ENCODE measurements at places on chromosomes 1 and 21.

DNA sequence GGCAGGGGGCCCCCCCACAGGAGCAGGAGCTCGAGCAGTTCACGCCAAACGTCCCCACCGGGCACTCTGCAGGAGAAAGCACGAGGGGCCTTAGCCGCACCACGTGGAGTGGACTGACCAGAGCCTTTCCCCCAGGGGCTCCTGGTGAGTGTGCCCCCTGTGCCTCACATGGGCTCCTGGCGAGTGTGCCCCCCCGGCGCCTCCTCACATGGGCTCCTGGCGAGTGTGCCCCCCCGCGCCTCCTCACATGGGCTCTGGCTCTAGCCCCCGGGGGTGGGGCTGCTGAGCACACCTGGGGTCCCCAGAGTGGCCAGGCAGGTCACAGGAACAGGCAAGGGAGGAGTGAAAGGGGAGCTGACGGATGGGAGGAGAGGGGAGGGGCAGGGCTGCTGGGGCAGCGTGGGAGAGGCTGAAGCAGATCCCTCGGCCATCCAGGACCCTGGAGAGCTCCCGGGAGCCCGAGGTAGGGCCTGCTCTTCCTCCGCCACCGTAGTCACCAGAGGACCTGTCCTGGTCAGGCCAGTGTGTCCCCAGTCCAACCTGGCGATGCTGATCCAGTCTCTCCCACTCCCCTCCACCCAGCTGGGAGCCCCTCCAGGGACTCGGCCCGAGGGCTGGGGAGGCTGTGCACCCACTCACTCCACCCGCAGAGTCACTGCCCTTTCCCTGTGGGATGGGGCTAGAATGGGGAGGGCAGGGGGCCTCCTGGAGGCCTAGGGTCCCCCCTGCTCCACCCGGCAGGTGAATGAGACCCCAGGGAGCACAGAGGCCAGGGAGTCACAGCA, 47.6 kb downstream of the ARHGEF16 start:
- peak; percentile 84 for DNase-seq

- no peak for DNase-seq
These were observed 577 bp upstream of the CEP350 start for GRCh38 chr1:179953974-179954492.

DNA sequence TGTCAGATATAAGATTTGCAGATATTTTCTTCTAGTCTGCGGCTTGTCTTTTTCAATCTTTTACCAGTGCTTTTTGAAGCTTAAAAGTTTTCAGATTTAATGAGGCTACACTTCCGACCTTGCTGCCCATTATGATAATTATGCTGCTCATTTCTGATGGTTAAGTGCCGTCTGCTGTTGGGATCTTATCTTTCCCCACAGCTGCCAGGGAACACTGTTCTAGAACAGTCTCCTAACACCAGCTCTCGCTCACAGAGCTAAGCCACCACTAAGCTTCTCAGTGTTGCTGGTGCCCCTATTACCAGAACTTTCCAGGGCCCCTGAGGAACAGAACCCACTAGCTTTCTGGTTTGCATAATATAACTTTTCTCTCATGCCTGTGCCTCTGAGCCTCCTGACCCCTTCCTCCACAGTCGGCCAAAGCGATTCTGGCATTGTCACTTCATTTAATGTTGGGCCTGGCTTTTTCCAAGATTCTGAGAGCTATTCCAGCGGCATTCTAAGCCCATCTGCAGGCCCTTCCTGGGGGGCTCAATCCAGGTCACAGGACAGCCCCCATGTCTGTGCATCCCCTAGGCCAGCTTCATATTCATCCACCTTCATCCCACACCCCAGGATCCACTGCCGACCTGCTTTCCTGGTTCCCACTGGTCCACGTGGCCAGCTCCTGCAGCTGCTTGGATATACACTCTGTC, 237.0 kb downstream of the PTPRU start:
- DNase-seq = no peak

- DNase-seq = no peak
These were observed 107.5 kb upstream of the HOOK1 start for GRCh38 chr1:59707178-59707791.

GRCh38 chr1:113226148-113226547, 153.2 kb downstream of the LRIG2 start:
- DNase-seq = no peak

DNA sequence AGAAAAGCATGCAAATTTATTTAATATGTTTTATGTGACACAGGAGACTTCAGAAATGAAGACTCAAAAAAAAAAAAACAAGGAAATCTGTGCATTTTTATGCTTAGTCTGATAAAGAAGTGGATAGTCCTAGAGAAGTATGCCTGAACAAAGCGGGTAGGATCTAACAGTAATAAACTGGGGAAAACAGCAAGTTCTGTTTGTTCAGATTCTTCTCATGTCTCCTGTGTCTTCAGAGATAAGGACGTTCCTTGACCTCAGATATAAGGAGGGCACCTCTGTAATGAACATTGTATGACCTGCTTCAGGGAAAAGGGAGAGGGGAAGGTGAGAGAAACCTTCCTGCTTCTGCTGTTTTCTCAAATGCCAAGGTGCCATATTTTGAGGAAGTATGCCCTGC, 67.7 kb upstream of the TNFSF18 start:
- DNase-seq = no peak

- no peak for DNase-seq
These were observed 94.1 kb downstream of the COL24A1 start for GRCh38 chr1:86062453-86062852.

- no peak for DNase-seq
These were observed 253.5 kb downstream of the AKT3 start for GRCh38 chr1:243596431-243597062.
